Psoas muscle (tissue), 8 donors: ENCODE measurements at places on chromosomes 13 and 19.

GRCh38 chr19:17200408-17201079 lies 14.6 kb upstream of the USE1 start:
- no peak for DNase-seq

DNA sequence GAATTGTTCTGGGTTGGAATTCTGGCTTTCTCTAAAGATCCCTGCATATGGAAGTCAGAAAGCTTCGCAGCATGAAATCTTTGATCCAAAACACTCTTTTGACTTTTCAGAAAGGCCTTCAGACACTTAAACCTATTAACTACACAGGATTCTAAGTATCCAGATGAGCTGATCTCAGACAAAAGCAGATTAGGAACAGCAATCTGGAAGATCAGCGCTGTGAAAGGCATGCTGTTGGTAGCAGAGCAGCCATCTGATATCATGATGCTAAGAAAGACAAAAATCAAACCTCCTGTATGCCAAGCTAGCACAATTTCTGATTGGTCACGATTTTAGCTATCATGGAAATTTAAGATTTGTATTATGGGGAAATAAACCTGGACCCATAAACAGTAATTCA lies 589.9 kb downstream of the GPC5 start:
- no peak for DNase-seq

GRCh38 chr13:96112936-96113335 lies 23.0 kb downstream of the HS6ST3 start:
- DNase-seq, result no peak

DNA sequence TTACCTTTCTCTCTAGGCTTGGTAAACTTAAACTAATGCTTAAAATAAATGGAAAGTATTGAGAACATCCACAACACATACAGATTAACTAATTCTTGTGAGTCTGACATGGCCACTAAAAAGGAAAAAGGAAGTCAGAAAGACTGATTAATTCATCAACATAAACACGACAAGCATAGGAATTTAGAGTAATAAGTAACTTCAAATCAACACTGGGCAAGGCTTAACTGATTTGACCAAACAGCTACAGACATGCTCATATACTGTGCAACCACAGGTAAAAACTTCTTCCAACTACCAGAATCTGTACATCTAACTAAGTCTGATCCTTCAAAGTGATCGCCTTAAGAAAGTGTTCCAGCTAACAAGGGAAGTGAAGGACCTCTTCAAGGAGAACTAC lies 20.5 kb downstream of the UGGT2 start:
- DNase-seq, result no peak

DNA sequence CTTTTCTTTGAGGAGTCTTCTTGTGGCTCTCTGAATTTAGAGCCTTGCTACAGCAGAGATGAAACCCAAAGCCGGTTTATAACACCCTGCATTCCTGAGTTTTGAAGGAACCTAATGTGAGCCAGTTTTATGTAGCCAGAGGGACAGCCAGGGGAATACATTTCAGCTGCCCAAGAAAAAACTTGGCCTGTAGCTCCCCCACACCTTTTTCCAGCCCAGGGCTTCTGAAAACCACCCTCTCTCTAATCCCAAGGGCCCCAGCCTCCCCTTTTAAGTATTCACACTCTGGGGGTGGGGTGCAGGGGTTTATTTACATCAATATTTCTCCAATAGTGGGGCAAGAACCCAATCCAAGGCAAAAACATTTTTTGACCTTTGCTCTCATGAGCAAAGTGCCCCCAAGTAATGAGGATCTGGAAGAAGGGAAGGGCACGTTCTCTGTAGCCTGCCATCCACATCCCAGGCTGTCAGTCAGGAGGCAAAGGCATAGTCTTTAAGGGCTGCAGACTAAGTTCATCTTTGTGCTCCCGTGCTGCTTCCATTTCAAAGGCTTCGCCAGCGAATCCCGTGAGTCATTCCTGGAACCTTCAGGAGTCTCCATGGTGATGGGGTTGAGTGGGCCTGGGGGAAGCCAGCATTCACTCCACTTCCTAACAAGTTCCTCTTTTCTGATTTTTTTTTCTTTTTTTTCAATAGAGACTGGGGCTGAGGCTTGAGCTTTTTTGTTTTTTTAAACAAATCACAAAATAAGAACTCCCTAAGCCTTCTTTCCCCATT lies 33.2 kb upstream of the MEDAG start:
- peak; percentile 68 for DNase-seq

- peak; percentile 46 for DNase-seq
Measured at GRCh38 chr13:113122550-113123225, at the start of gene F10. F10 (plus strand) TSS chr13:113122799; CDS start chr13:113122856, 57 bp downstream.

DNA sequence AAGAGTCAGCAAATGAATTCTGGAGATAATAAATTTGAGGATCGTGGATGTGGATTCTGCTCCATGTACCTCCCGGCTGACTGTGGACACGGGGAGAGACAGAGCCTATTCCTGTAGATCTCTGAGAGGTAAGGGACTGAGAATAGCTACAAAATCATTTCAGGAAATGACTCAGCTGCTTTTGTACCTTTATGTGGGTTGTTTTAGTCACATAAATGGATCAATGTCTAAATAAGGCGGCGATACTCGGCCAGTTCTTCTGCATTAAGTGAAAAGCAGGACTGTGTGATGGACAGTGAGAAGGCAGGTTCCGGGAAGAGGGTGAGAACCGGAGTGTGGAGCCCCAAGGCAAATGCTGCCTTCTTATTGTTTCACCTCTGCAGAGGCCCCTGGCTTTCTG lies 128.1 kb downstream of the EFNB2 start:
- no peak for DNase-seq

DNA sequence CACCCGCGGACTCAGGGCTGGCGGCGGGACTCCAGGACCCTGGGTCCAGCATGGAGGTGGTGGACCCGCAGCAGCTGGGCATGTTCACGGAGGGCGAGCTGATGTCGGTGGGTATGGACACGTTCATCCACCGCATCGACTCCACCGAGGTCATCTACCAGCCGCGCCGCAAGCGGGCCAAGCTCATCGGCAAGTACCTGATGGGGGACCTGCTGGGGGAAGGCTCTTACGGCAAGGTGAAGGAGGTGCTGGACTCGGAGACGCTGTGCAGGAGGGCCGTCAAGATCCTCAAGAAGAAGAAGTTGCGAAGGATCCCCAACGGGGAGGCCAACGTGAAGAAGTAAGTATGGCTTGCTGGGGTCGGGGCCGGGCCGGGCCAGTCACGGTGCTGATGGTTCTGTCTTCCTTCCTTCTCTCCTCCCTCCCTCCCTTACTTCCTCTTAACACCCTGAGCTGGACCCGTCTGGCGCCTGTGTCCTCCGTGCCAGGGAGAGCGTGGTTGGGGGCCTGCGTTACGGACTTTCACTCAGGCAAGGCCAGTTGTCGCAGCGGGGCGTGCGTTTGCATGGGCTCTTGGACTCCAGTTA lies 1.4 kb downstream of the STK11 start:
- peak; percentile 71 for DNase-seq

- no peak for DNase-seq
Measured at GRCh38 chr19:51226067-51226466, 1.2 kb downstream of the CD33 start.

DNA sequence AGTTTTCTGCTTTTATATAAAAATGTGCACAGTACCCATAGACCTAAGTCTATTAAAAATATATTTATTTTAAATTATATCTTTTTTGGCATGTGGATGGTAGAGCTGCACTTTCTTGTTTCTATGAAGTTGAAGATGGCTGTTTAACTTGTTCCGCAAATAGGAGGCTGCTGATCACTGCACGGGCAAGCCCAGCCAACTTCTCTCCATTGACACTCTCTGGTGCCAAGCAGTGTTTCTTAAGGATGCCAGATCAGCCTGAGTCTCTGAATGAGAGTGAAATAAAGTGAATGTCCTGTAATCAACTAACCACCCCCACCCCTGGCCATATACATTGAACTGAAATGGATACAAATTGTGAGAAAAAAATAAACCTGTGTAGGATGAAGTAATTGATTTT lies 202.9 kb upstream of the KLHL1 start:
- no peak for DNase-seq

- DNase-seq, result no peak
Measured at GRCh38 chr13:43356567-43356966, 333.2 kb downstream of the DNAJC15 start.
